Hematopoietic multipotent progenitor cell treated with erythropoietin and hydrocortisone succinate and interleukin-3 and kit ligand, for 15 days (in vitro differentiated cells): ENCODE measurements at places on chromosomes 11 and 22.

DNA sequence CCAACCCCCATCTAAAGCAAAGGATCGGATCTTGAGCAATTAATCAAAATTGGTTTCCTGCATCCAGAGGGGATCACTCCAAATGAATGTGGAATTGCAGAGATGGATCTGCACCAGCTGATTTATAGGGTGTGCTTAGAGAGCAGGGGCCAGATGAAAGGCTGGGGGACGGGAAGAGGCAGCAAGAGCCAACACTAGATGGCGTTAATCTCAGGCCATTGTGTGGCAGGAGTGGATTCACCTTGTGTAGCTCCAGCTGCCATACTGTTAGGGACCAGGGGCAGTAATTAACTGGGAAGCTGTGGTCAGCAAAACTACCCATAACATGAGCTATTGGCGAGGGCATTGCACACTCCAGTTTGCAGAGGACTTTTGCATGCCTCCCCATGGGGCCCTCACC is 35.6 kb downstream of the SERPINH1 start:
- DNase-seq: peak; percentile 59

DNA sequence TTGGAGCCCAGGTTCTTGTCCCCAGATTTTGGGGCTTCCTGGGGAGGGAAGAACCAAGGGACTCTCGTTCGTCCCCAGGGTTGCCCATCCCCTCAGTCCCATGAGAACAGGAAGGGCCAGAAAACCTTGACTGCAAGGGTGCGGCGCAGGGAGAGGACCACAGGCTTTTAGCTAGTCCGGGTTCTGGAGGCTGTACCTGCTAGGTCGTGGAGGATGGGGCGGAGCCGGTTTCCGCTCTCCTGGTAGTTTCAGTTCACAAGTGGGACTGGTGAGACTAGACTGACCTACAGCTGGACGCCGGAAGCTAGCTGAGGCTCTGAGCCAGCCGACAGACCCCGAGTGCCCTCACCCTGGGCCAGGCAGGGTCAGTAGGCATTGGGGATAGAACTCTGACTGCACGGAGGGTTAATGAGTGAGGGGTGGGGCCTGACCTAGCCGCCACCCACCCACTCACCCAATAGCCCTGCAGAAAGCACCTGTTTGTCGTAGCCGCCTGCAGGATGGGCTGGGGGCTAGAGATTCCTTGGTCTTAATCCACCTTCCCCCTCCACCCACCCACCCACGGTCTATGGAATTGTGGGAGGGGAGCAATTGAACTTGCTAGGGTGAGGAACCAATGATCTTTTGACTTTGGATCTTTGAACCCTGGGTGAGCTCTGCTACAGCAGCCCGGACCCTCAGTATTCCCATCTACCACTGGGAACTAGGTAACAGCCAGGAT is 1.5 kb downstream of the MAFF start:
- DNase-seq: peak; percentile 30

DNA sequence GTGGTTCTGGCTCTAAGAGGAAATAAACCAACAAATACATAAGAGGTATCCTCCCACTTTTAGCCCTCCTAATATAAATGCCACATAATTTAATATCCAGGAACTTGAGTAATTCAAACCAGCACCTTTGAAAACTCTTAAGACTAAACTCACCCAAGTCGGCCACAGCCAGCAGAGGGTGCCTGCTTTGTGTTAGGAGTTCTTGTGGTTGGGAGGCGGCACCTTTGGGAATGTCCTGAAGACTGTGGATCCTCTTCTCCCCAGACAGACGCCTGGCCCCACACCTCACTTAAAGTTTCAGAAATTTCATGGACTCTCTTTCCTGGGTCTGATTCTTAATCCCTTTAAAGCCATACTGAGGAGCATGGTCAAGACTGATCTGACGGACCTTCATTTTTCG is 169.0 kb downstream of the TBC1D22A start:
- no peak for DNase-seq

GRCh38 chr11:112318184-112318591 is 57.5 kb upstream of the PLET1 start:
- peak; percentile 87 for DNase-seq

- DNase-seq: no peak
Measured at GRCh38 chr22:44538051-44538450, 40.0 kb upstream of the RTL6 start.

DNA sequence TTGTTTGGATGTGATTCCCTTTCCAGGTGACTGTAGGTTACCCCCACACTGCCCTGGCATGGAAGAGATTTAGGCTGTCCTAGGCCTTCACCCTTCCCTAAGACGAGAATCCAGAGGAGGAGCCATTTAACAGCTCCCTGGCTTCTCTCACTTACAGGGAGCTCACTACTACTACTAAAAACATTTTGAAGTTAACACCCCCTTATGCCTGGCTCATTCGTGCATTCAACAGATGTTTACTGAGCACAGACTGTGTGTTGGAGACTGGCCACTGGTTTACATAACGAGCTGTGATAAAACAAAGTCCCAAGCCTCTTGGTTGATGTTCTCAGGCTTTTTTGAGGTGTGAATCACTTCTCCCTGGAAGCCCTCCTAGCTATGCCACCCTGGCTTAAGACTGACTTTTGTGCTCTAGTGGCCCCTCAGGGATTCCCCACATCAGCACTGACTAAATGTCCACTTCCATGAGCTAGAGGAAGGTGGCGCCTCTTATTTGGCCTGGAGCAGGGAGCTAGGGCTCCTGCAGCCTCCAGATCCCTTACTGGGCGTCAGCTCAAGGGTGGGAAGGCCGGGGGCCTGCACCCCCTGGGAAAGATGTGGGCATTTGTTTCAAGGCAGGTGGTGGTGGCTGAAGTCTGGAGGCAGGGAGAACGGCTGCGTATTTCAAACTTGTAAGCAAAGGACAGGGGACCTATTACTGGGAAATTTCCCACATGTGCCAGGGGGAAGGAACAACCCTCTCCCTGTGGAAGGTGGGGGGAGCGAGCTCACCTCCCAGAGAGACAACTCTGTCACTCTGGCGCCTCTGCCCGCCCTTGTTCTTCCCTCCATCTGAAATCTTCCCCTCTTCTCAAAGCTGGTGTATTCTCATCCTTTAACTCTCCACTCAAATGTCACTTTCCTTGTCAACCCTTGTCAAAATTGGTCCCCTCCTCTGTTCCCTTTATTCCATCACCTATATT is 19.4 kb upstream of the MALAT1 start:
- DNase-seq: no peak

DNA sequence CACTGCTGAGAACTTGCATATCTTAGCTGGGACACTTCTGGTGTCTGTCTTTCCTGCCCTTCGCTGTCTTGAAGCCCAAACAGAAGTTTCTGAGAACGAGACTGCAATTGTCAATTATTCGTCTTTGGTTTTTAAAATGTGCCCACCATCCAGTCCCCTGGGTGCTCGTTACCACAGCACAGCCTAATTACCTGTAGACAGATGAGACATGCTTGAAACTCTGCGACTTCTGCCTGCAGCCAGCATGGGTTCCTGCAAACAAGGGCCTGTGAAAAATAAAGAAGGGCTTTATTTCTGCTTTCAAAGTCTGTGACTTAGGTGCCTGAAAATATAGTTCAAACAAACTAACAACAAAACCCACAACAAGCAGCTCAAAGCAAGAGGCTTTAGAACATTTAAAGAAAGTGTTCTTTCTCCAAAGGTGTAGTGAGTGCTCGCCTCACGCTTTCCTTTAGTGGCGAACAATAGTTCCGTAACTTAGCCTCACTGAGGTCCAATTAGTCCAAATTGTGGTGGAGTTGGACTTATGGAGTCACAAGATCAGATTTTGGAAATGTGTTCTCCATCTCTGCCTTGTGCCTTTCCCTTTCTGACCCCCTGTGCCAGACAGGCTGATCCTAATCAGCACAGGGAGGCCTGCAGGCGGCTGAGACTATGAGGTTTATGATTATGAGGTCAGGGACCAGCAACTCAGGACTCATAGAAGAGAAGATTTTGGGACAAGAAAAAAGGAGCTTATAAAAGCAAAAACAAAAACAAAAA is 20.4 kb upstream of the GRAMD1B start:
- DNase-seq: no peak

DNA sequence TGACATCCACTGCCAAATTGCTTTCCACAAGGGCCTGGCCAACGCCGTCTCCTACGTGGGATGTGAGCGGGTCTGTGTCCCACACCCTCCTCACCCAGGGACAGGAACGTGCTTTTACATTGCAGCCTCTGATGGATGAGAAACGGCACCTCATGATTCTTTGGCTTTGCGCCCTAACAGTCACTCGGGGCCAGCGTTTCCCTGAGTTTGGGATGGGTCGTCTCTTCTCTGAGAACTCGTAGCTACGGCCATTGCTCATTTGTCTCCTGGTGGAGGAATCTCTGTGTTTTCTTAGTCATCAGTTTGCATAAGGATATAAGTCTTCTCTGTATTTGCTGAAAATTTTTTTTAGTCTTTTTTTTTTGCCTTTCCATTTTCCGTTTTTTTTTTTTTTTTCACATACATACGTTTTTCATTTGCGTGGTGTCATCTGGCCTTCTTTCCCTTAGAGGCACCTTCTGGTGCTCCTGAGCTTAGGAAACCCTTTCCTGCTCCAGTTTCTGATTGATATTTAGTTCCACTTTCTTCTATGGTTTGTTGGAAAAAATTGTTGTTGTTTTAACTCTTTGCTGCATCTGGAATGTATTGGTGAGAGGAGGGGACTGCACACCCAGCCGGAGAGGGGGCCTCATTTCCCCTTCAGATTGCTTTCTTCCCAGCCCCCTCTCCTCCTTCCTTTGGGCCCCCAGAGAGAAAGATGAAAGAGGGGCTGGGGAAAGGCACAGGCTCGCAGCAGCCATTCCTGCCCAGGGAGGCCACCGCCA is 12.0 kb downstream of the TNNT3 start:
- peak; percentile 55 for DNase-seq

DNA sequence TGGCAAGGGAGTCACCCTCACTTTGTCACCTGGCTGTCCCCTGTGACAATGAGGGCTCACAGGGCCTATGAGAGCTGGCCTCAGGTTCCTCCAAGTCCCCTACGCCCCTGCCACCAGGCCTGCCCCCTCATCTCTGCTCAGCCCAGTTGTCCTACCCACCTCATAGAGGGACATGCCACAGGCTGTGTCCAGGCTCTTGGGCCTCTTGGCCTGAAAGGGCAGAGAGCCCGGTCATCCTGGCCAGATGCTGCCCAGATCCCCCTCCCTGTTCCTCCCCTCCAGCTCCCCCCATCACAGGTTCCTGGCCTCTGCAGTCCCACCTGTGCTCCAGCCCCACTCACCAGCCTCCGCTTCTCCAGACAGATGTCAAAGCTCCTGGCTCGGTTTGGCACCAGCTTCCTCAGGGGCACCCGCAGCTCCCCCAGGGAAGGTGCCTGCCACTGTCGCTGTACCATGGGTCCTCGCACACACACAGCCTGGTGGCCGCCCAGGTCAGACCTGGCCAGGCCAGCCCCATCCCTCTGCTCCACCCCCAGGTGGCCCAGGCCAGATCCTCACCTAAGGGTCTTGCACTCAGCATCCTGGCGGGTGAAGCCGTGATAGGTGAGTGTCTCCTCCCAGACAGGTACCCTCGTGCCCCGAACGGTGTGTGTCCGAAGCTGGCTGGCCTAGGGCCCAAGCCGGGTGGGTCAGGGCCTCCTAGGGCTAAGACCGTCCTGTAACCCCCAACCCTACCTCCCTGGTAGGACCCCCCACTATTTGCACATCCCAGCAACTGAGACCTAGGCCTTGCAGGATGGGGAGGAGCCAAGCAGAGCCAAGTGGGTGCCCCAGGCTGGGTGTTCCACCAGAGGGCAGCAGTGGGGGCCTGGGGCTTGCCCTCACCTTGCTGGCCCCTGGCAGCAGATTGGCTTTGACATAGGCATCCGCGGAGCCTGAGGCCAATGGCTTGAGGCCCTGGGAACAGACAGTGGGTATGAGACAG is 8.3 kb downstream of the NDUFV1 start:
- DNase-seq: peak; percentile 43

DNA sequence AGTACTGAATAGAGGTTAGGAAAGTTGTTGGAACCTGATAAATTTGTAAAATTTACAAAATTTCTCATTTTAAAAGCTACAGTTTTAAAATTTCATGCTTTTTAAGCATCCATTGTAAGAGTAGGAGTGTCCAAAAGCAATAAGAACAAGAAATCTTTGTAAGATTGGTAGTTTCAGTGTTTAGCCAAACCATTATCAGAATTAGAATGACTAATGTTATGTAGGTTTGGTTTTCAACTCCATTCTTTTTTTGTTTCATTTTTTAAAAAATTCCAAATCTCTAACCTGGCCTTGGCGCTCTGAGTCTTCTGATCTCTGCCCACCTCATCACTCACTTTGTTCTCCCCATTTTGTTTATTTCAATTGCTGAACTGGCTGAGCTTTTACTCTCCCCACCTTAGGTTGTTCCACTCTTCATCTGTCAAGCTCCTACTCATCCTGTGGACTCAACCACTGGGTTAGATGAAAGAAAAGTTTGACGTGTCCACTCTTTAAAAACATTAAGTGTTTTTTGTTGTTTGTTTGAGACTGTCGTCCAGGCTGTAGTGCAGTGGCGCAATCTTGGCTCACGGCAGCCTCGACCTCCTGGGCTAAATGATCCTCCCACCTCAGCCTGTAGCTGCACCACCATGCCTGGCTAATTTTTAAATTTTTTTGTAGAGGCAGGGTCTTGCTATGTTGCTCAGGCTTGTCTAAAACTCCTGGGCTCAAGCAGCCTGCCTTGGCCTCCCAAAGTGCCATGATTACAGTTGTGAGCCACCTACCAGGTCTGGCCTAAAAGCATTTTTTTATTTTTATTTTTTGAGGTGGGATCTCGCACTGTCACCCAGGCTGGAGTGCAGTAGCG is 14.0 kb downstream of the EP300 start:
- no peak for DNase-seq

GRCh38 chr11:66768818-66769217 is 39.8 kb upstream of the SPTBN2 start:
- DNase-seq: no peak

GRCh38 chr11:35752115-35752514 is 89.5 kb downstream of the TRIM44 start:
- no peak for DNase-seq

- no peak for DNase-seq
Measured at GRCh38 chr22:46969491-46969890, 207.0 kb downstream of the TBC1D22A start.

GRCh38 chr11:72981080-72981479 is 161.0 kb downstream of the FCHSD2 start:
- no peak for DNase-seq

DNA sequence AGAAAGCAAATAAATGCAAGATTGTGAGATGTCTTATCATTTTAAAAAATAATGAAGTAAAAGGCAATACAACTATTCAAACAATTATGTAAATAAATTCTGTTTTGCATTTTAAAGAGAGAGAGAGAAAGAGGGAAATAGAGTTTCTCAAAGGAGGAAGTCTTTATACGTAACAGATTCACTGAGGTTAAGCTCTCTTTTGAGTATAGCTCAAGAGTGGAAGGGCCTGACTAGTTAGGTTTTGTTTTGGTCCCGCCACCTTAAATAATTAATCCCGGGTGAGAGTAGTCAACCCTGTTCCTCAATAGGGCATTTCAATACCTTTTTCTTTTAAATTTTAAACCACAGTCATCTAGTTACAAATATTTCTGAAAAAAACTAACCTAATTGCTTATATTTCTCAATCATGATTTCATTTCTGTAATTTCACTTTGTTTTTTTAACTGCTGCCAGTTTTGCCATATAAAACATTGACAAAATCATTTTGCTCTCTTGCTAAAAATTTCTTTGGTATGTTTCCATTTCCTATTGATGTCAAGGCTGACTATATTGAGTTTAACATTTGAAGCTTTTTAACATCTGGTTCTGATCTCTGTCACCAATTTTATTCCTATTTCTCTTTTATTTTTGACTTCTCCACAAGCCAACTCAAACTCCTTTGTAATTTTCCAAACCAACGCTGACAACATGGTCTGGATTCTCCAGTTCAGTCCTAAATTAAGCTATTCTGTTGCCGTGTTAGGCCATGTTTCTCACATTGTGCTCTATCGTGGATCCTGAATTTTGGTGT is 10.3 kb downstream of the OR10D3 start:
- DNase-seq: no peak

- no peak for DNase-seq
Measured at GRCh38 chr11:38990841-38991240, 2392.8 kb upstream of the RAG2 start.
